ENCODE measurements at places on chromosomes 11 and 22. TPM values are rescaled to one million over a fixed set of nuclear protein-coding genes. Genes with fewer than 3 reads are reported as not detected.

DNA sequence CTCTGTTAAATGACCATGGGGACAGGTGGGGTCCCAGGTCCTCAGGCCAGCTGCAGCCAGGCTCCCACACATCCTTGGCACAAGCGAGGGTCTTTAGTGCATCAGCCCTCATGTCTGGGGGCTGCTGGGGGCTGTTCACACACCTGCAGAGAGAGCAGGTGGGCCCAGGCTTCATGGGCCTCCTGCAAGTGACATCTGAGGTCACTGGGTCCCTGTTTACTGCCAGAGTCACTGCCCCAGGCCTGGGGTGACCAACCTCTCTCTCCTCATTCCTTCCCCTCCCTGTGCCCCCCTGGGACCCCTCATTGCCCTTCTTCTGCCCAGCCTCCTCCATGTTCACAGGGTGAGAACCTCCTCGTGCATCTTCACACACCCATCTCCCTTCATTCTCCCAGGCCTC lies 92.4 kb downstream of the RTL6 start:
- DNase-seq: no peak

- no peak for DNase-seq
Observed at GRCh38 chr11:57376095-57377090, 4.6 kb downstream of the PRG3 start.

DNA sequence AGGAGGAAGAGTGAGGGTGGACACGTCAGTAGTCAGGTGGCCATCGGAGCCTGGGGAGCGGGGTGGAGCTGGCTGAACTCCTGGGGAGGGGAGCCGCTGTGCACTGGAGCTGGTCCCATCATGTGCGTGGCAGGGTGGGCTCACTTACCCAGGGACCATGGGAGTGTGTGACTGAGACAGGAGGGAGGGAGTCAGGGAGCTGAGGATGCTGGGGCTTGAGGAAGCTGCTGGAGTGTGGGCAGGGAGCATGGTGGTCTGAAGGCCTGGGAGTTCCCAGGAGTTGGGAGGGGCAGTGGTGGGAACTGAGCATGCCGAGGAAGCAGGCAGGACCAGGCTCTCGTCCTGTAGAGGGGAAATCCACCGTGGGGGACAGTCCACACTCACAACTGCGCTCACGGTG lies 18.0 kb downstream of the CLDN5 start:
- no peak for DNase-seq

The HTATIP2 gene
- 22.0 TPM for total RNA-seq

DNA sequence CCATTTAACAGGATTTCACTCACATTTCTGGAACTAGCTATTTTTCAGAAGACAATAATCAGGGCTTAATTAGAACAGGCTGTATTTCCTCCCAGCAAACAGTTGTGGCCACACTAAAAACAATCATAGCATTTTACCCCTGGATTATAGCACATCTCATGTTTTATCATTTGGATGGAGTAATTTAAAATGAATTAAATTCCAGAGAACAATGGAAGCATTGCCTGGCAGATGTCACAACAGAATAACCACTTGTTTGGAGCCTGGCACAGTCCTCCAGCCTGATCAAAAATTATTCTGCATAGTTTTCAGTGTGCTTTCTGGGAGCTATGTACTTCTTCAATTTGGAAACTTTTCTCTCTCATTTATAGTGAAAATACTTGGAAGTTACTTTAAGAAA lies 9.2 kb downstream of the PRSS23 start:
- no peak for DNase-seq

The SUSD2 gene
- 7.7 TPM for total RNA-seq
